ENCODE measurements at places on chromosomes 6 and 20.

- no peak overlapping the region for H3K27ac ChIP-seq
- no peaks in the 10 kb centered on the region for H3K27me3 ChIP-seq
- H3K36me3 ChIP-seq, result no peaks in the 10 kb centered on the region
- H3K4me3 ChIP-seq, result no peak overlapping the region
- no peaks in the 10 kb centered on the region for H3K4me1 ChIP-seq
- no peak for DNase-seq
These were observed 225.7 kb downstream of the NRN1 start for GRCh38 chr6:5781019-5781418.

DNA sequence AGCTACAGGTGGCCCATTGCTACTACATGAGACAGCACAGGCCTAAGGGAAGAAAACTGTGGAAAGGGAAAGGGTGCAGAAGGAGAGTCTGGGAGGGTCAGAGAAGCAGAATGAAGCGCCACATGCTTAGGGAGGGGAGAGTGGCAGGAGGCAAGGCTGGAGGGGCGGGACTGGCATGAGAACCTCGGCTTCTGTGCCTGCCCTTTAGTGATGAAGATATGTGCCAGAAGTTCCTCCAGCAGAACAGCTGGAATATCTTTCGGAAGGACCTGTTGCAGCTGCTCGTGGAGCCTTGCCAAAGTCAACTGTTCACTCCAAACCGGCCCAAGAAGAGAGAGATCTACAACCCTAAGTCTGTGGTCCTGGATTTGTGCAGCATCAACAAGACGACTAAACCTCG lies 61.8 kb downstream of the CNBD2 start:
- no peak overlapping the region for H3K4me3 ChIP-seq
- DNase-seq, result no peak
- no peaks in the 10 kb centered on the region for H3K36me3 ChIP-seq
- H3K27ac ChIP-seq, result no peak overlapping the region

DNA sequence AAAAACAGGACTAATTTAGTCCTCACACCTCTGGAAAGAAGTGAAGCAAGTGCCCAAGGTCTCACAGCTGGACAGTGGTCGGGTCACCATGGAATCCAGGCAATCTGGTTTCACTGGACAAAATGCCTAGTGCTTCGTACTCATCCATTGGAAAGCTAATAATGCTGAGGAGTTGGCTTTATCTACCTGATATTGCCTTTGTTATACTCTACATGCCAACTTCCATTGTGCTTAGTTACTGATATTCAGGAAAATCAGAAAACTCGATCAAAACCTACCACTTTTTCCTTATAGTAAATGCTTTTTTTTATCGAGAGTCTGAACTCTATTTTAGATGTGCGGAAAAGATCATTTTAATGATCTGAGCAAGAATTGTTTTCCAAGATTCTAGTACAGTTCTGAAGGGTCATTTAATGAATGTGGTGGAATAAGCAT lies 966 bp downstream of the CFAP206 start:
- H3K4me1 ChIP-seq, result no peaks in the 10 kb centered on the region
- H3K36me3 ChIP-seq, result no peaks in the 10 kb centered on the region
- H3K27ac ChIP-seq, result peak overlapping the region; percentile 81
- H3K27me3 ChIP-seq, result no peaks in the 10 kb centered on the region
- H3K4me3 ChIP-seq, result no peak overlapping the region
- DNase-seq, result no peak

GRCh38 chr6:32076321-32076809 lies 32.8 kb downstream of the TNXB start:
- no peak overlapping the region for H3K27ac ChIP-seq
- no peak overlapping the region for H3K4me3 ChIP-seq

DNA sequence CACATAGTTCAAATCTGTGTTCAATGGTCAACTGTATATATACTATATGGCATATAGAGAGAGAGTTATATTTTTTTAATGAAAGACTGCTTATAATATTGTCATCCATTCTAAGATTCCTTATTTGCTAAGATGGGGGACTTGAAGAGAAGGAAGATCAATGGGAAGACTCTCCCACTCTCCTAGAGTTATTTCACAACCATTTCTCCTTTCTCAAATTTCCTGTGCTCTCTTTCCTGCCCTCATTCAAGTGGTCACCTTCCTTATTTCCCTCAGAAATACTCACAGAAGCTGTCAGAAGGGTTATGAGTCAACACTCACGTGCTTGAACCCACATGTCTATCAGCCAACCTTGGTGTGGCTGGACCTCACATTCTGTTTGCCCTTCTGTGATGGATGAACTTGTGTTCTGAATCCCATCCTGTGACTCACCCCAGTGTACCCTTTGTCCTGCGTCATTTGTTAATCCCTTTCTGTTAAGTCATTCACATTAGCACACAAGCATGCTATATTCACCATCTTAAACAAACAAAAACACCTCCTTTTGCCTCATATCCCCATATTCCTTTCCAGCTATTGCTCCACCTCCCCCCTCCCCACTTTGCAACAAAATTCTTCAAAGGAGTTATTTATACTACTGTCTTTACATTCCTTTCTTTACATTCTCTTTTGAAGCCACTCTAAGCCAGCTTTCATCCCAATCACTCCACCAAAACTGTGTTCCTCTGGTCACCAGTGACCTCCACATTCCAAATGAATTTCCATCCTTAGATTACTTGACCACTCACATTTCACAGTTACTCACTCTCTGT lies 279.3 kb upstream of the TCF21 start:
- H3K27me3 ChIP-seq, result no peaks in the 10 kb centered on the region
- no peaks in the 10 kb centered on the region for H3K36me3 ChIP-seq
- H3K4me3 ChIP-seq, result no peak overlapping the region
- H3K4me1 ChIP-seq, result no peaks in the 10 kb centered on the region
- DNase-seq, result no peak

DNA sequence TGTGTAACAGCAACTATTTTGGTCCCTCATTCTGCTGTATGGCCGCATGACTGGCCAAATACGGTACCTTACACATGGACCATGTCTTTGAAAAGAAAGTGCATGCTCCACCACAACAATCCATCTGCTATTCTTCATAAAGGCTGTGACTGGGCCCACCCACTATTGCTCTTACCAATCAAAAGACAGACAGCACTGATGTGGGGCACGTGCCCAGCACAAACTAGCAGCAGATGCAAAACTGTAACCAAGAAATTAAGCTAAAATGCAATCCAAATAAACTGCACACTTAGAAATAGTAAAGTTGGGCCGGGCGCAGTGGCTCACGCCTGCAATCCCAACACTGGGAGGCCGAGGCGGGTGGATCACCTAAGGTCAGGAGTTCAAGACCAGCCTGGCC lies 20.5 kb downstream of the MDN1 start:
- no peaks in the 10 kb centered on the region for H3K4me1 ChIP-seq
- no peaks in the 10 kb centered on the region for H3K27me3 ChIP-seq
- DNase-seq, result no peak

DNA sequence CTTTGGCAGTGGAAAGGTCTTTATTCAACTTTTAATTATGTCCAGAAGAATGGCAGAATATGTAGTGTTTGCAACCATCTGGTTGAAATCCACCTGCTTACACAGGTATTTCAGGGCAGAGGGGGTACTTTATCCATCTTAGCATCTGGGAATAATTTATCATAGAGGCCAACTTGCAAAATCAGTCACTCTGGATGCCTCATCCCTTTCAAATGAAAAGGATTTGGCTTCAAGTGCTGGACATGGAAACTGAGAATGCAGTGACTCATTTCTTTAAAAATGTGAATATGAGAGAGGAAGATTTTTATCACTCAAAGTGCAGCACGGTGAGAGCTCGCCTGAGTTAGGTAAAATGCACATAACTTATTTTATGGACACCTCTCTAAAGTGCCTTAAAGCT lies 758.3 kb downstream of the KIF16B start:
- H3K27me3 ChIP-seq, result no peaks in the 10 kb centered on the region
- no peak for DNase-seq
- H3K4me3 ChIP-seq, result no peak overlapping the region
- no peak overlapping the region for H3K27ac ChIP-seq
- no peaks in the 10 kb centered on the region for H3K36me3 ChIP-seq

- no peak overlapping the region for H3K27ac ChIP-seq
- H3K36me3 ChIP-seq, result no peaks in the 10 kb centered on the region
- H3K27me3 ChIP-seq, result no peaks in the 10 kb centered on the region
- no peak overlapping the region for H3K4me3 ChIP-seq
- DNase-seq, result no peak
- no peaks in the 10 kb centered on the region for H3K4me1 ChIP-seq
These were observed 320 bp downstream of the RIMS4 start for GRCh38 chr20:44810061-44810390.

DNA sequence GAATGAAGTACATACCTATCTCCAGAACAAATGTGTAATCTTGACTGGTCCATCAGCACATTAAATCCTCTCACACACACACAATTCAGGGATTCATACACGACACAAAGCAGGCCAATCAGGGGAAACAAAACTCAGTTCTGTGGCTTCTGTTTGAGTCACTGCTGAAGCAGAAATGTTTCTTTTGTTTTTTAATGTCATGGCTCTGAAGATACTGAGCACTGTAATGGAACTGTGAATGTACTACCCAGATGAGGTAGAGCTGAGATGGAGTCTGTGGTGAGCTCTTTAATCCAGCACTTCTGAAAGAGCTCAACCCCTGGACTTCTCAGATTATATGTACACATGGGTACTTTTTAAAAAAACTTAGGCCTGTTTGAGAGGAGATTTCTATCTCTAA lies 116.4 kb downstream of the THEMIS start:
- no peak overlapping the region for H3K27ac ChIP-seq
- no peaks in the 10 kb centered on the region for H3K27me3 ChIP-seq

- no peak overlapping the region for H3K27ac ChIP-seq
- no peaks in the 10 kb centered on the region for H3K36me3 ChIP-seq
- no peak for DNase-seq
- H3K27me3 ChIP-seq, result no peaks in the 10 kb centered on the region
These were observed 114.7 kb upstream of the PRL start for GRCh38 chr6:22411376-22412105.

GRCh38 chr6:166293731-166294584 lies 14.2 kb downstream of the PRR18 start:
- H3K4me1 ChIP-seq, result no peaks in the 10 kb centered on the region
- no peaks in the 10 kb centered on the region for H3K27me3 ChIP-seq
- H3K4me3 ChIP-seq, result no peak overlapping the region
- H3K27ac ChIP-seq, result no peak overlapping the region
- H3K36me3 ChIP-seq, result no peaks in the 10 kb centered on the region

GRCh38 chr6:91600561-91600960 lies 1013.7 kb upstream of the MAP3K7 start:
- DNase-seq, result no peak
- H3K36me3 ChIP-seq, result no peaks in the 10 kb centered on the region

- H3K4me1 ChIP-seq, result no peaks in the 10 kb centered on the region
- no peak overlapping the region for H3K27ac ChIP-seq
- H3K27me3 ChIP-seq, result no peaks in the 10 kb centered on the region
- DNase-seq, result no peak
- no peak overlapping the region for H3K4me3 ChIP-seq
These were observed 42.0 kb upstream of the LYRM2 start for GRCh38 chr6:89680551-89680950.

DNA sequence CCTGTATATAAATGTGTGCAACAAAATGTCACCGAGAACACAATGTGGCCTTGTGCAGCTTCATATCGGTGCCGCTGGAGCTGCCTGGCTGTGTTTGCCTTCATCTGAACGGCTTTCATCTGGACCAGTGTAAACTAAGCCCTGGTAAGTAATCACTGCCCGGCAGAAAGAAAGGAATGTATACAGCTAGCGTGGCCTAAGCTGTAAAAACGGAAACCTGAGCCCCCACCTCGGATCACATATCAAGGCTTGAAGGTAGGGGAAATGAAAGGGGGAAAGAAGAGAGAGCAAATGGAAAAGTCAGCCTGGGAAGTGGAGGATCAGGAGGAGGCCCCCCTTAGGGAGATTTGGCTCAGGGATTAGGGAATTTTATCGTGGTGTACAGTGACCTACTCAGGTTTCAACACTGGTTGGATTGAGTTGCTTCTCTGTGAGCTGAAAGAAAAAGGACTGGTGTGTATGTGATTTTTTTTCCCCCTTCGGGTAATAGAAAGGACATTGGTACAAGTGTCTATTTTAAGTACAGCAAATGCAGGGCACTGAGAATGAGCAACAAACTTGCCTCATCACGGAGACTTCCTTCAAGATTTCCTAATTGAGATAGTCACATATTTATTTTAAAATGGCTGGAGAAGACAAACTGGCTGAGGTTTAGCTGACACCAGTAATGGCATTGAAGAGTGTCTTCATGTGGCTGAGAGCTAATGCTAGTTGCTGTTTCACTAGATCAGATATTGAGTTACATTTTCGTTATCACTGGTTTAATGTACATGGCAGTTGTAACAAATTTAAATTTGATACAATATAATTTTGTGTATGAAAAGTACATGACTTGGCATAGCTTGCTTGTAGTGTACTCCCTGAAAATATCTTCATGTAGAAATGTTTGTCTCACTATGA lies 3.5 kb downstream of the SOBP start:
- H3K4me3 ChIP-seq, result no peak overlapping the region
- H3K4me1 ChIP-seq, result peaks cover 42% of the 10 kb centered on the region
- DNase-seq, result peak; percentile 6

GRCh38 chr20:63658749-63659187 lies 656 bp downstream of the RTEL1 start:
- no peak overlapping the region for H3K27ac ChIP-seq
- H3K4me1 ChIP-seq, result peaks cover 21% of the 10 kb centered on the region
- H3K27me3 ChIP-seq, result no peaks in the 10 kb centered on the region
- peak overlapping the region; percentile 80 for H3K4me3 ChIP-seq
